GM12892 (cell line): ENCODE measurements at places on chromosomes 6 and 20.

DNA sequence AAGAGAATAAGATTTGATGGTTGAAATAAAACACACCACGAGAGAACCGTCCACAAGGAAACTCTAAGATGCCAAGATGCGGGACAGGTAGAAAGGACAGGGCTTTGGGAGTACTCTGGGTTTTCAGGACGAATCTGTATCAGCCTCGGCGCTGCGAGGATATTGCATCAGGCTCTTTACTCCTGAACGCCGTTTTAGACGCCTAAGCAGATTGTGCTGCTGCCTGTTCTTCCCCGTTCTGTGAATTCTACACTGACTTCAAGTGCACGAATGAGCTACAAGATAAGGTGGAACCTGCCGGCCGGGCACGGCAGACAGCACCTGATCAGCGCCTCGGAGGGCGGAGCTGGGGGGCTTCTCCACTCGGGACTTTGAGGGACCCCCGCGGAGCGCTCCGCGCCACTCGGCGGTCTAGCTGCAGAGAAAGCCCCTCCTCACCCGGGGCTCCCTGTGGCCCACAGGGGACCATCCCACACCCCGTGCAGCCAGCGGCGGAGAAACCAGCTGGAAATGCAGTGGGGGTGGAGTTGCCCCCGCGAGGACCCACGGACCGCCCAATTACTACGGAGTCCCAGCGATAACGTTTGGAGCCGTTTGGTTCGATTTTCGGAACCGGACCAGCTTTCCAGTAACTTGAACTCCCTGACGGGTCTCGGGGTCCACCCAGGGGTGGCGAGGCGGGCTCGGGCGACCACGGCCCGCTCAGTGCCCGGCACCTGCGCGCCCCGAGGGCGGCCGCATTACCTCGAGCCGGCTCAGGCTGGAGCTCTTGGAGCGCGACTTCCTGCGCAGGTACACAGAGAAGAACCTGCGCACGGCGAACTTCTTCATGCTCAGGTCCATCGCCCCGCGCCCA, 646 bp downstream of the RPS6KA2 start:
- DNase-seq = no peak

- no peak for DNase-seq
Measured at GRCh38 chr20:19835533-19836222, 77.6 kb downstream of the RIN2 start.

DNA sequence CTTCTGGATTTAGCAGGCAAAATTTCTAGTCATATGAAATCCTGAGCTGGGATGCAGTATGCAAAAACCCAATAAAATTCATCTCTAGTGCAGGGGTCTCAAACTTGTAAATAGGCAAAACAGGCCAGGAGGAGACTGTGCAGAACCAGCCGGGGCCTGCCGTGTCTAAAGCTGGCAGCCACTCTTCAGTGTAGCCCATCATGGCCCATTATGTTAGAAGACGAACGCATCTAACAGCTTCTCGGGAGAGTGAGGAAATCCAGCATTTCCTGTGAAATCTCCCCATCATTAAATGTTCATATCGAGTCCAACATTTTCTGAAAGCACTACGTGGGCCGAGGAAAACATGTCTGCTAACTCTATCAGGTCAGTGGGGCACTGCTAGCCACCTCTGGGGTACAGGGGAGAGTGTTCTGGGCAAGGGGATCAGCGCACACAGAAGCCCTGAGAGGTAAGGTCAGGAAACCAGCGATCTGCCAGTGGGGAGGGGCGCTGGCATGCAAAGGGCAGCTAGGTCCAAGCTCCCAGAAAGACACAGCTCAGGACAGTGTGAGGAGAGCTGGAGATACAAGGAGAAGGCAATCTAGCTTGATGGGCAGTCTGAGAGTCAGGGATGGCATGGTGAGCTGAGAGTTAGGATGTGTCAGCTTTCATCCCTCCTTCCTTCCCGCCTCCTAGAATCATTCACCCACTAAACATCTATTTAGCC, 144.2 kb downstream of the PREX1 start:
- DNase-seq = no peak

DNA sequence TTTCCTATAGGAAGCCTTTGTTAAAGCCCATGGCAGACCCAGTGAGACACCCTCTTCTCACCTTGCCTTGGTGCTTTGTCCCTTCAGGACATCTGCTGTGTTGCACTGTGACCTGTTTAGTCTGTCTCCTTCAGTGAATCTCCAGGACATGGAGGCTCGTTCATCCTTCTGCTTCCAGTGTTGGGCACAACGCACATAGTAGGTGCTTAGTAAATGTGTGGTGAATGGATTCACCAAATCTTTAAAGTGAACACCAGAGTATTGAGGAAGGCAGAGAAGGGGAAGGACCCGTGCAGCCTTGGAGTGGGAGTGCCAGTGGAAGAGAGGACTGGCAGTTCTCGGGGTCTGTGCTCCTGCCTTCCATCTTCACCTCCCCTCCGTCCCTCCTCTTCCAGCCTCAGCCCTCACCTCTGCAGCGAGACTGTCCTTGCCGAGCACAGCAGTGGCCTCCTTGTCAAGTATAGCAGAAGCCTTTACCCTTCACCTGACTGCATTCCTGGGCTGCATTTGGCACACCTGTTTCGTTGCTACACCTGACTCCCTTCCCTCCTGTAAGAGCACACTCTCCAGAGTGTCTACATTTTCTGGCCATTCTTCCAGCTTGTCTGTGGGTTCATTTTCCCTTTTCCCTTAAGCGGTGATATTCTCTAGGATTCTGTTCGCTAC, 49.2 kb downstream of the ARID1B start:
- no peak for DNase-seq

GRCh38 chr6:41921712-41921998, 356 bp downstream of the BYSL start:
- no peak for DNase-seq

- no peak for DNase-seq
Measured at GRCh38 chr20:47998736-47999135, 213.5 kb upstream of the SULF2 start.

DNA sequence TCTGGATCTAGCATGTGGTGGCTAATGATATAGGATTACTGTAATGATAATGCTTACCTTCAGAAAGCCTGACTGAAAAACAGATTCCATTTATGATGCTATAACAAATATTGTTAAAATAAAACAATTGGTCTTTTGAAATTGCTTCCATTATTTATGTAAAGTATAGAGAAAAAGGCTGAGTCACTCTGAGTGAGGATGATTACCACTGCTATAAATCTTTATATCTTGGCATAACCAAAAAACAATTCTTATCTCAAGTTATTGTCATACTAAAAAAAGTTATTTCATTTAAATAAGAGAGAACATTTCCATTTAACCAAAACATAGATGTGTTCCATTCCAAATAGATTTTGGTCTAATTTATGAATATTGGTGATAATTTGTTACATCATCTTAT, 53.0 kb upstream of the DST start:
- DNase-seq = no peak

DNA sequence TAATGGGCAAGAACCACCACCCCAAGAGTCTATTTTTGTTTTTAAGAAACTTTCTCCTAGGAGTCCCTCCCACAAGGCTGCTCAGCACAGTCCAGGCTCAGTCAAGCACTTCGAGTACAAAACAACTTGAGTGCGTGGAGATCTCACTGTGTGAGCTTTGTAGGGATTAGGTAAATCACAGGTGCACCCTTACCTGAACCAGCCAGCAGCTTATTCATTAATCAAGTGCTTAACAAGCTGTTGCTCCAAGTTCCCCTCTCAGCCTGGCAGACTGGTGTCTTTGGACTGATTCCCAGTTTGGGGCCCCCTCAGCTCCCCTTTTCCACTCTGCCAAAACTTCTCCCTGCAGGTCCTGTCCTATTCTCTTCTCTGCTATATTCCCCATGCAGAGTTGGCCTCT, 133.1 kb downstream of the LY86 start:
- no peak for DNase-seq

GRCh38 chr6:96563853-96564252, 925 bp downstream of the FHL5 start:
- DNase-seq = no peak
